ENCODE measurements at places on chromosomes 1 and 21.

- DNase-seq, result no peak
Measured at GRCh38 chr1:175356727-175357126, 164.2 kb upstream of the KIAA0040 start.

- DNase-seq, result no peak
Measured at GRCh38 chr1:33524586-33524985, 52.1 kb downstream of the ZSCAN20 start.

DNA sequence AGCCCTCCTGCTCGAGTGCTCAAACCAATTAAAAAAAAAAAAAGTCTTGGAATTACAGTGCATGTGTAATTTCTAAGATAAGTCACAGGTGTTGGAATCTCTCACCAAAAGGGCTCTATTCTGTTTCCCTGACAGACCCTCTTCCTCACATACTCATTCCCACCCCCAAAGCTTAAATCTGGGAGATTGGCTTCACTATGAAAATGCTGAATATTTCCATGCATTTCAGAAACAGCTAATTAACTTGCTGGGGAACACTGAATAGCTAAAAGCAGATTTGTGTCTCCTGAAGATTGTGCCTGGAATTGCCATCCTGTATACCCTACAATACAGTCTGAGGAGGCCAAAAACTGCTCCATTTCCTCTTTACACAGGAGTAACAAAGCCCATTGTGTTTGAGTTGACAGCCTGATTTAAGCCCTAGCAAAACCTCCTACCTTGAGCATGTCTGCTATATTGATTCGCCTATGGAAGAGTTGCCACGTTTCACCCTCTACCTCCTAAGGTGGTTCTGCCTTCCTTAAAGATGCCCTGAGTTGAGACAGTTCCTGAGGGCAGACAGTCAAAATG is 1.4 kb upstream of the PIK3R3 start:
- DNase-seq, result no peak

DNA sequence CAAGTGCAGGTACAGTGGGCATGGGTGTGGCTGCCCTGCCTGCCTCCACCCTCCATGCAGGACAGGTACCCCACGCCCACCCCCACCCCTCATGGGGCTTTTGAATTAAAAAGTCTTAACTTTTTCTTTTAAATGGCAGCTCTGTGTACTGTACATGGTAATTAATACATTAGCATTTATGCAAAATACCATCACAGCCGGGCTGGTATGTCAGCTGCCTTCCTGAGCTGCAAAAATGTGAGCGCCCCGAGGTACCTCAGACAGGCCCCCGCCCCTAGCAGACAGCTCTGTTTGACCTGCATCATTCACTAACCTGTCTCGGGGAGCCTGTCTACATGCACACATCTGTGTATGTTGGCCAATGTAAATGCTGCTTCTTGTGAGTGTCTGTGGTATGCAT is 42.2 kb upstream of the POU3F1 start:
- DNase-seq, result no peak

GRCh38 chr1:23619299-23620188 is 60.2 kb upstream of the ID3 start:
- peak; percentile 84 for DNase-seq

DNA sequence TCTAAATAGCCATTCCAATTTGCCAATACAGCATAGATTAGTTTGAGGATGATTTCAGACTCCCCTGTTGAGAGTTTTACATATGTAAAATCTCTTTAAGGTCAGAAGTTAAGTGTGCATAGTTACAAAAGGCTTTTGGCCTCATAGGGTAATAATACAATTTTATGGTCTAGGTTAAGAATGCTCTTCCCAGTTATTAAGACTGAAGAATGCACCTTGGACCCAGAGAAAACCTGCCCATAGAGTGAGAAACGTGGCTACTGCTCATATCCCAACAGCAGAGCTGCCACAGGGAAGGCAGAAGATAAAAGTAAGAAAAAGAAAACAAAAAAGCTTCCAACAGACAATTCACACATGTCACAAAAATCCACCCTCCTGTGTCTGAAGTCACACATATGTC is 255.9 kb downstream of the LMO4 start:
- no peak for DNase-seq

Measured in activated CD4-positive, alpha-beta T cell treated with anti-CD3 and anti-CD28 coated beads for 1 hour (primary cell).